ENCODE measurements at places on chromosomes 12 and 14.

GRCh38 chr14:85387181-85387580 lies 142.8 kb upstream of the FLRT2 start:
- DNase-seq = no peak

- no peak for DNase-seq
Measured at GRCh38 chr12:42097971-42098370, 46.7 kb downstream of the GXYLT1 start.

DNA sequence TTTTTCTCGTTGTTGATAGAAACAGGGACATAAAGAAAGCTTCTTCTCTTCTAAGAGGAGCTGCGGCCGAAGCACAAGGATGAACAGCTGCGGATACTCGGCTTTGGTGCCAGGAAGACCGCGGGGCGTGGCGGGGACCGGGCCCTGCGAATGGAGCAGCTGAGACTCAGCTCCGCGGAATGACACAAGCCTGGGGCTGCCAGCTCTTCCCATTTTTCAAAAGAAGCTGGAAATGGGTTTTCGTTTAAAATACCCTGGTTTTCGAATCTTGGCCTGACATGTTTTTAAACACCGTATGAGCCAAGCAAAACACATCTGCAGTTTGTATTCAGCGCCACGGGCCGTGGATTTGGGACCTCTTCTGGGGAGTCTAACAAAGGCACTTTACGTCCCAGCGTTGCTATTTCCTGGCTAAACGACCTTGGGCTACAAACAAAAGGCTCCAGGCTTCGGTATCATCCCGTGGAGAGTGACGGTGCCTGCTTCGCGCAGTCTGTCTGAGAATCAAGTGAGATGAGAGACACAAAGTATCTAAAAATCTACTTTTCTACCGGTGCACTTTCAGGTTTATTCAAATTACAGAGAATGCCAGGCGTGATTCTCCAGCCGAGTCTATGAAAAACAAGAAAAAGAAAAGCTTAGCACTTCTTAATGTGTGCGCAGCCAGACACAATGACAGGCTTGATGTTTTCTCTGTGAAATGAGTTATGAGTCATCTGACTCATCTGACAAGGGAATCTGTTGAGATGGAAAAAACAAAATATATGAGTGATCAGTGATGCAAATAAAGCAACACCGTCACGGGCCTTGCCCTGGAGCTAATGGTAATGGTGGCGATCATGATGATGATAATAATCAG lies 114.0 kb upstream of the TMEM132D start:
- no peak for DNase-seq

- peak; percentile 19 for DNase-seq
Measured at GRCh38 chr12:79997096-79997791, 62.3 kb upstream of the PPP1R12A start.

GRCh38 chr12:51645961-51646360 lies 54.9 kb downstream of the SCN8A start:
- no peak for DNase-seq

DNA sequence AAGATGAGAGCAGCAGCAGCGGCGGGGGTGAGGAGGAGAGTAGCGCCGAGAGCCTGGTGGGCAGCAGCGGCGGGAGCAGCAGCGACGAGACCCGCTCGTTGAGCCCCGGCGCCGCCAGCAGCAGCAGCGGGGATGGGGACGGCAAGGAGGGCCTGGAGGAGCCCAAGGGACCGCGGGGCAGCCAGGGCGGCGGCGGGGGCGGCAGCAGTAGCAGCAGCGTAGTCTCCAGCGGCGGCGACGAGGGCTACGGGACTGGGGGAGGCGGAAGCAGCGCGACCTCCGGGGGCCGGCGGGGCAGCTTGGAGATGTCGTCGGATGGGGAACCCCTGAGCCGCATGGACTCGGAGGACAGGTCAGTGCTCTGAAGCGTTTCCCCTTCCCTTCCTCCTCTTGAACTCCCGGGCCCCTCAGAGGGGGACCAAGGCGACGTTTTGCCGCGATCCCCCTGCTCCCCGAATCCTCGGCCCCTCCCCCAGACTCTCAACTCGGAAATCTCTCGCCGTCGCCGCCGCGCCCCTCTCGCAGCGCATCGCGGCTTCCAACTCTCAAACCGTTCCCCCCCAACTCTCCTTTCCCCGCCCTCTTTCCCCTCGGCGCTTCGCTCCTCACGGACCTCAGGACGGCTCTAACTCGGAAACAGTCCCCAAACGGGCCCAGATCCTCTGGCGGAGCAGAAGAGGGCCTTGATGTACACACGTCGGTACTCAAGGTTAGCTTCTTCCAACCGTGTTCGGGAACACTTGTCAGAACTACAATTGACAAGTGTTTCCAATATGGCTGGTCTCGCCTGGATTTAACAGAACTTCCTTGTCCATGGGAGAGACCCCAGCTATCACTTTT lies 947 bp downstream of the AEBP2 start:
- no peak for DNase-seq

- no peak for DNase-seq
Measured at GRCh38 chr12:108090932-108091678, 38.0 kb upstream of the WSCD2 start.

- DNase-seq = no peak
Measured at GRCh38 chr12:81819991-81820633, 61.0 kb upstream of the PPFIA2 start.

- DNase-seq = no peak
Measured at GRCh38 chr14:101254805-101255764, 306.2 kb upstream of the DIO3 start.

DNA sequence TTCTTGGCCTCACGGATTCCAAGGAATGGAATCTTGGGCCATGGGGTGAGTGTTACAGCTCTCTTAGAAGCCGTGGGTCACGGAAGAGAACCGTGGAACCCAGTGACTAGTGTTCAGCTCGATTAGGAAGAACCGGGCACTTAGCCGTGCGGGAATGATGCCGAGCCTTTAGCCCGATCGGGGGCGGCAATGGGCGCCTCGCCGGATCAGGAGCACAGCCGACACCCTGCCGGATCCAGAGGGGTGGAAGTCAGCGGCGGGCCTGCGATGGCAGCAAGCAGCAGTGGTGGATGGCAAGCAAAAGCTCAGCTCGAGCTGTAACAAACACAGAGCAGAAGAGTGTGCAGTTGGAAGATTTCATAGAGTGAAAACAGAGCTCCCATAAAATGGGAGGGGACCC lies 21.1 kb upstream of the ULK1 start:
- no peak for DNase-seq

GRCh38 chr14:23494223-23494622 lies 24.7 kb downstream of the NGDN start:
- DNase-seq = no peak

GRCh38 chr12:65156366-65156841 lies 13.0 kb upstream of the LEMD3 start:
- DNase-seq = no peak

DNA sequence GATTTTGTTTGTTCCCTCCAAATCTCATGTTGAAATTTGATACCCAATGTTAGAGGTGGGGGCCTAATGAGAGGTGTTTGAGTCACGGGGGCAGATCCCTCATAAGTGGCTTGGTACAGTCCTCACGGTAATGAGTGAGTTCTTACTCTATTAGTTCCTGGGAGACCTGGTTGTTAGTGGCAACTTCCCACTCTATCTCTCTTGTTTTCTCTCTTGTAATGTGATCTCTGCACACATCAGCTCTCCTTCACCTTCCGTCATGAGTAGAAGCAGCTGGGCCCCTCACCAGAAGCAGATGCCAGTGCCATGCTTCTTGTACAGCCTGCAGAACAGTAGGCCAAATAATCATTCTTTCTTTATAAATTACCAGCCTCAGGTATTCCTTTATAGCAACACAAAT lies 29.6 kb upstream of the KCNK10 start:
- DNase-seq = no peak

- no peak for DNase-seq
Measured at GRCh38 chr12:67617629-67618028, 30.9 kb upstream of the DYRK2 start.

GRCh38 chr12:109678719-109679118 lies 34.9 kb upstream of the FAM222A start:
- no peak for DNase-seq

GRCh38 chr12:95956557-95957145 lies 13.5 kb downstream of the AMDHD1 start:
- DNase-seq = no peak

DNA sequence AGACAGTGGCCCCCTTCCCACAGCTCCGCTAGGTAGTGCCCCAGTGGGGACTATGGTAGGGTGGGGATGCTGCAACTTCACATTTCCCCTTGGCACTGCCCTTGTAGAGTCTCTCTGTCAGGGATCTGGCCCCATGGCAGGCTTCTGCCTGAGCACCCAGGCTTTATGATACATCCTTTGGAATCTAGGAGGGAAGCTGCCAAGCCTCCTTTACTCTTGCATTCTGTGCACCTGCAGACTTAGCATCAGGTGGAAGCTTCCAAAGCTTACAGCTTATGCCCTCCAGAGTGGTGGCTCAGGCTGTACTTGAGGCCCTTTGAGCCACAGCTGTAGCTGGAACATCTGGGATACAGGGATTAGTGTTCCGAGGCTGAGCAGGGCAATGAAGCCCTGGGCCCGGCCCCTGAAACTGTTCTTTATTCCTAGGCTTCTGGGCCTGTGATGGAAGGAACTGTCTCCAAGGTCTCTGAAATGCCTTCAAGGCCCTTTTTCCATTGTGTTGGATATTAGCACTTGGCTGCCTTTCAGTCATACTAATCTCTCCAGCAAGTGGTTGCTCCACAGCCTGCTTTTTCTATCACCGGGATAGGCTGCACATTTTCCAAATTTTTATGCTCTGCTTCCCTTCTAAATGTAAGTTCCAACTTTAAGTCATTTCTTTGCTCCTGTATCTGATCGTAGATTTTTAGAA lies 22.2 kb upstream of the OR6J1 start:
- no peak for DNase-seq

- no peak for DNase-seq
Measured at GRCh38 chr14:60485057-60485597, 736 bp downstream of the C14orf39 start.

DNA sequence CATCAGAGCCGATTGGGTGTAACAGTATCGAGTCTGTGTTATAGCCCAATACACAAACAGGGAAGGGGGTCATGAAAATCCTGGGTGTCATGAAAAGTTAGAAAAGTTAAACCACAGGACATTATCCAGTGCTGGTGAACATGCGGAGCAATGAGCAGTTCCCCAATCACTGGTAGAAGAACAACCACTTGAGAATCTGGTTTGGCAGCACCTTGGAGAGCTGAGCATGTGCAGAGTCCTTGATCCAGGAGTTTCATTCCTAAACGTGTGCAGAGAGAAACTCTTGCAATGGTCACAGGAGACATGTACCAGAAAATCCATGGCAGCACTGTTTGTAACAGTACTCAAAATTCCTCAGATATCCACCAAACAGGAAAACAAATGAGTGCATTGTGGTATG lies 23.0 kb upstream of the JDP2 start:
- DNase-seq = no peak

- no peak for DNase-seq
Measured at GRCh38 chr14:29804481-29805266, 123.0 kb downstream of the PRKD1 start.

All from fibroblast of skin of left biceps (primary cell).